ENCODE measurements at places on chromosomes 3 and 15.

GRCh38 chr3:171695426-171695825 lies 114.9 kb downstream of the PLD1 start:
- DNase-seq, result no peak

- no peak for DNase-seq
These were observed 506.9 kb upstream of the NAALADL2 start for GRCh38 chr3:174352227-174352626.

DNA sequence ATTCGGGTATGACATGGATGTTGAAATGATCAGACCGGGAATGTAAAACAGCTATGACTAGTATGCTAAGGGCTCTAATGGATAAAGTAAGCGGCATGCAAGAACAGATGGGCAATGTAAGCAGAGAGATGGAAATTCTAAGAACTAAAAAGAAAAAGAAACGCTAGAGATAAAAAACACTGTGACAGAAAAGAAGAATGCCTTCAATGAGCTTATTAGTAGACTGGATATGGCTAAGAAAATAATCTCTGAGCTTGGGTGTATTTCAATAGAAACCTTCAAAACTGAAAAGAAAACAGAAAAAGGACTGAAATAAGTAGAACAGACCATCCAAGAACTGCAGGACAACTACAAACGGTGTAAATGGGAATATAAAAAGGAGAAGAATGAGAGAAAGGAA lies 101.2 kb downstream of the HES1 start:
- no peak for DNase-seq

GRCh38 chr3:167887096-167887495 lies 151.6 kb downstream of the SERPINI1 start:
- DNase-seq, result no peak

DNA sequence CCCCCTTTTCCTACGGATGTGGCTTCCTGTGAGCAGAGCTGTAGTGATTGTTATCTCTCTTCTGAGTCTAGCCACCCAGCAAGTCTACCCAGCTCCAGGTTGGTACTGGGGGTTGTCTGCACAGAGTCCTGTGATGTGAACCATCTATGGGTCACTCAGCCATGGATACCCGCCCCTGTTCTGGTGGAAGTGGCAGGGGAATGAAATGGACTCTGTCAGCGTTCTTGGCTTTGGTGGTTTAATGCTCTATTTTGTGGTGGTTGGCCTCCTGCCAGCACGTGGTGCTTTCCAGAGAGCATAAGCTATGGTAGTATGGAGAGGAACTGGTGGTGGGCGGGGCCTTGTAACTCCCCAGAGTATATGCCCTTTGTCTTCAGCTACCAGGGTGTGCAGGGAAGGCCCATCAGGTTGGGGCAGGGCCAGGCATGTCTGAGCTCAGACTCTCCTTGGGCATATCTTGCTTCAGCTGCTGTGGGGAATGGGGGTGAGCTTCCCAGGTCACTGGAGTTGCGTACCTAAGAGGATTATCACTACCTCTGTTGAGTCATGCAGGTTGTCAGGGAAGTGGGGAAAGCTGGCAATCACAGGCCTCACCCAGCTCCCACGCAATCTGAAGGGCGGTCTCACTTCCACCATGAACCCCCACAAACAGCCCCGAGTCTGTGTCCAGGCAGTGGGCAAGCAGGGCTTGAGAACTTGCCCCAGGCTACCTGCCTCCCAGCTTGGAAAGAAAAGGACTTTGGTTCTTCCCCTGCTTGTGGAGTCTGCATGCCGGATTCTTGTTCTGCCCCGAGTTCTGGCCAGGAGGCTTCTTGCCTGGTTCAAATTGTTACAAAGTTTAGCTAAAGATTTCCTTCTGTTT lies 9.0 kb upstream of the ADGRG7 start:
- DNase-seq, result no peak

DNA sequence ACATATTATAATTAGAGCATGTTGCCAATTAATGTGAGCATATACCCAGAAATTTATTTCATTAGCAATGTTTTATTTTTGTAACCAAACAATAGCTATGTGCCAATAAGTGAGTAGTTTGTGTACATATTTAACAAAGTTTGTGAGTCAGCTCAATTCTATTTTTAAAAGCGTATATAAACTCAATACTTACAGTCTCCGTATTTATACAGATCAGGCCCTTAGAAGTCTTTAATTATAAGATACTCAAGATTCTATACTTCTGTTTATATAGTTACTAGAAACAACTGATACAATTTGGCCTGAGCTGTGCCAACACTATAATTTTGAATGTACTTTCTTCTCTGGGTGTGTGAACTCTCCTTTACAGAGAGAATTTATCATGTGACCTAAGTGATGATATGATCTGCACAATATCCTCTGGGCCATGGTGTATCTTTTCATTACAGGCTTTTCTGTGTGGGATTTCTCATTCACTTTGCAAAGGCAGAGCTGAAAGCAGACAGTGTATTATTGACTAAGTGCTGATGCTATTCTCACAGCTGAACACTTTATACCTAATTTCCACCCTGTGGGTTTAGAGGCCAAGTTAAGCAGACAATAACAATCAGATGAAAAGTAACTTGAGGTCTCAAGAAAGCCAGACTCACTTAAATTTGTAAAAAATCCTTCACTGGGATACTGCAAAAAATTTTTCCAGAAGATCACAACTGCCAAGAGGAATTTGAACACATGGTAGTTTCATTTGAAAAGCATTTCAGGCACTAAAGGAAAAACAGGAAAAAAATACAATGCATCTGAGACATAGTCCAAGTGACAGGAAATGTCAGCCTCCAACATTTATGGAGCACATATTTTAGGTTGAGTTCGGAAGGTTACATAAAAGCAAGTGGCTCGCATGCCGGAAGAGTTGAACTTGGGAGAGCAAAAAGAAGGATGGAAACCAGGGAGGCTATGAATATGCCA lies 277.9 kb upstream of the SEMA6D start:
- DNase-seq, result no peak

DNA sequence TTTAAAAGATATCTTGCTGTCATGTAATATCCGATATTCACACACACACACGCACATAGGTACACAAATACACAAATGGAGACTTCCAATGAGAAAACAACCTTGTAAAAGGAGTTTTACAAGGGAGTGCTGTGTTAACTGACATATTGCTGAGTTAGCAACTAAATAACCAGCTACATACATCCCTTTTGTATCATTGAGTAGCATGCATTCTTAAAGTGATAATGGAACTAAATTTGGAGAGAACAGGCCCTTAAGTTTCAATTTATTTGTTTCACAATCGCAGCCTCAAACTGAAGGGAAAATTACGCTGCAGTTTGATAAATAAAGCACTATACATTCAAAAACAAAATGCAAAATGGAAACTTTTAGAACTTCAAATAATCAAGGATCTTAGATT lies 1046.0 kb upstream of the NR2F2 start:
- DNase-seq, result no peak

GRCh38 chr3:47097864-47098263 lies 66.0 kb downstream of the SETD2 start:
- DNase-seq, result no peak

GRCh38 chr3:145735631-145736030 lies 425.4 kb downstream of the PLOD2 start:
- no peak for DNase-seq

DNA sequence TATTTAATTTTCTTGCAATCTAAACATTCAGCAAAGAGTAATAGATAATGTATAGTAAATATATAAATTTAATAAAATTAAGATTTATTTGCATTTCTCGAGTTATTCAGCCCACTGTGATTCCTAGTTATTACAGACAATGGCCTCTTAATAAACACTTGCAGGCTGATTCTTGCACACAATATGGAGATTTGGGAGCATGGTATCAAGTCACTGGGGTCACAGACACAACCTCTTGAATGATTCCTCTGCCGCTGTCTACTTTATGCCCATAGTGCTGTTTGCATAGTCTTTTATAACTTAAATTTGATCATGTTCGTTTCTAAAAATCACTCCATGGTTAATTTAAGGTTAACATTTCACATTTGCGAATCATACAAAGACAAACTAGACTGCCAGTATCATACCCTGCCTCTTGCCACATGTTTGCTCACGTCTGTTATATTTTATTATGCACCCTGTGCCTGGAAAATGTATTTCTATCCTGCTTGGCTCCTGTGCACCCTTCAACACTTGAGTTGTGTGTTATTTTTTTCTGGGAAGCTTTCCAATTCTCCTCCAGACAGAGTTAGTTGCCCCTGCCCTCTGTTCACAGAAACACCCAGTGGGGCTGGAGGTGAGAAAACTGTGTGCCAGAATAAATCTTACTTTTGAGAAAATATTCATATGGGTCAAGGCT lies 206.3 kb upstream of the ROBO1 start:
- DNase-seq, result no peak

DNA sequence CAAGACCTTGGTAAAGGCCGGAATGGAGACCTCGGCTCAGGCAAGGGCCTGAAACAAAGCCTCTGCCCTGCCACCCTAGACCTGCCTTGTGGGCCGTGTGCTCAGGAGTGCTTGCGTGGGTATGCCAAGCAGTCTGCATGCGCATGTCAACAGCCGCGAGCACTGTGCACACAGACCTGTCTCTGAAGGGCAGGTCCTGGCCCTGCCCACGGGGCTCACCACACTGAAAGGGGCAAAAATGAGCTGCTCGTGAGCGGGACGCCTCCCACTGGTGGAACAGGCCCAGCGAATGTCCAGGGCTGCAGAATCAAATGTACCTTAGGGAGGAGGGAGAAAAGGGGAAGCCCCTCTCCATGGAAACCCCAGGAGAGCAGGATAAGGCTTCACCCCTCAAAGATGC lies 44.3 kb upstream of the FGD5 start:
- DNase-seq, result no peak

DNA sequence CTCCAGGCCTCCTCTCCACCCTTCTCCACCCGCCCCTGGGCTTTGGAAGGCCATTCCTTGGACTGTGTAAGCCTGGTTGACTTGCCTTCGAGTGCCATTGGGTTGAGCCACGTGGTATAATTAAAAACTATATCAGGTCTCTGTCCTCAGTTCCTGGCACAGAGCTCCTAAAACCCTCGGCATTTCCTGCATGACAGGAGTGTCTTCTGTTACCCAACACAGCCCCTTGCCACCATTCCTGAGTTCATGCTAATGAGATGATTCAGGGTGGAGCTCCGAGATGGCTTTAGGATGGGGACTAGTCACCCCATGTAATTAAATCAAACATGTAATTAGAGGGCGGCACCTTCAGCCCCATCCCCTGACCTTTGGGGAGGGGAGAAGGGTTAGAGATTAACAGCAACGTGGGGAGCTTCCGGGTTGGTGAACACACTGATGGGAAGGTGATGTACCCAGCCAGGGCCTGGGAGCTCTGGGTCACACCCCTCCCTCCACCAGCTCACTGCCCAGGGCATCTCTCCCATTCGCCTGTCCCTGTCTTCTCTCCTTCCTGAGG lies 256.4 kb downstream of the FAM43A start:
- no peak for DNase-seq

DNA sequence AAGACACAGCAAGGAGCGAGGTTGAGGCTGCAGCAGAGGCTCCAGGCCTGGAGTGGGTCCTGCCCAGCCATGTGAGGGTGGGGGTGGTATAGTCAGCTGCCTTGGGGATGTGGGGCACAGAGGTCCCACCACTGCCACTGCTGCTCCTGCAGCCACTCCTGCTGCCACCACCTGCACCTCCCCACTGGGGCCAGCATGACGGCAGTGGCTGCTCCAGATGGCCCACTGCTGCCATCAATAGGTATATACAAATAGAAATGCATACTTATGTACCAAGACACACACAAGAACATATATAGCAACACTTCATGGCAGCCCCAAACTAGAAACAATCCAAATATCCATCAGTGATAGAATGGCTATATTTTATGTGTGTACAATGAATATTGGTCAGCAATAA lies 10.0 kb upstream of the TOP2B start:
- no peak for DNase-seq

DNA sequence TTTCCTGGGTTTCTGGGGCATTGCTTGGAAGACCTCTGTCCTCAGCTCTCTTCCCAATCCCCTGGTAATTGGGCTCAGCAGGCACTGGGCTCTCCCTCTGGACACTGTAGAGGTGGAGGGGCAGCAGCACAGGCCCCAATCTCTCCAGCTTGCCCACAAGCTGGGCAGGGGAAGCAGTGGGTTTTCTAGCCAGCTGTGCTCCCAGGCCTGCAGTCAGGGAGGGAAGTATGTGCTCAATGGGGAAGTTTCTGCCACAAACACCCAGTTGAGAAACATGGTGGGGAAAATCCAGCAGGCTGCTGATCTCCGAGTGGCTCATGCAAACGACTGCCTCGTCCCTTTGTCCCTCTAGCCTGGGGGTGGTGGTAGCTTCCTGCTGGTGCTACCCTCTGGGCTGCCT lies 12.8 kb upstream of the RFT1 start:
- no peak for DNase-seq

DNA sequence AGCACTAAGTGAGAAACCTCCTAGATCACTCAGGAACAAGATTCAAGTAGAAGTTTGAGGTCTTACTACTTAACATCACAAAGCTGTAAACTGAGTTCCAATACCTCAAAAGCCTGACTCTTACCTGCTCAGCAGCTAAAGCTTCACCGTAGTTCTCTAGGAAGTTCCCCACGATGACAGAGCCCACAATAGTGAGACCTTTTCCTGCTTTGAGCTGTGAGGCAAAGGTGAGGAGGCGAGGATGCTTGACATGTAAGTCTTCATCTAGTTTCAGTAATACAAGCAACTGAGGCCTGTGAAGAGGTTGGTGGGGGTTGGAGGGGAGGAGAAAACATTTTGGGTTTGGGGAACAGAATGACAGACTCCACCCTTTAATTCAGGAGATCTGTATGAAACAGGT lies 15.7 kb downstream of the EMC4 start:
- DNase-seq, result no peak

DNA sequence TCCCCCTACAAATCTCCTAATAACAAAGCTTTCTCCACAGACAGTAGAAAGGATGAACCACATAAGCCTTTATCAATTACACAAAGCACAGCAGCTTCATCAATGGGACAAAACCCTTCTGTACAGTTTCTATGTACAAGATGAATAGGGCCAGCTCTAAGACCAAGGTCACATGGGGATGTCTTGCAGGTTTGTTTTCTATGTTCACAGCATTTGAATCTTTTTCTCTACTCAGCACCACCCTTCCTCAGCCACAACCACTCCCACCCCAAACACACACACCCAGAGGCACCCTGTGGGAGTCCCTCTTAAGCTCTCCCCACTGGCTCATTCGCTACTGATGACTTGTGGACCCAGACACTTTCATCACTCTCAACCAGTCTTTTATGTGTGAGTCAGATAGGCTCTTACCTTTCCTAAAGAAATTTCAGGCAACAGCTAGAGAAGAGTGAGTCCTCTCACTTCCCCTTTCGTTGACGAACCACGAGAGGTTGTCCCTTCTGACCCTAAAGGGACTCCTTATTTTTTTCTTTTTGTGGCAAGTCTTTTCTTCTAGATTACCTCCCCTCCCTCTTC lies 57.9 kb downstream of the ARHGAP31 start:
- no peak for DNase-seq

GRCh38 chr3:70914862-70915261 lies 602.4 kb upstream of the MDFIC2 start:
- DNase-seq, result no peak

- no peak for DNase-seq
These were observed 29.2 kb upstream of the UMPS start for GRCh38 chr3:124700880-124701684.

GRCh38 chr3:8624612-8625011 lies 20.0 kb downstream of the SSUH2 start:
- DNase-seq, result no peak
